ENCODE measurements at places on chromosomes 6 and 20.

GRCh38 chr6:143283887-143284645 lies 166.4 kb downstream of the ADAT2 start:
- DNase-seq: no peak

- no peak for DNase-seq
Measured at GRCh38 chr20:63103402-63104311, 96.9 kb upstream of the BHLHE23 start.

GRCh38 chr20:48667889-48668413 lies 159.8 kb downstream of the PREX1 start:
- no peak for DNase-seq

- no peak for DNase-seq
Measured at GRCh38 chr20:24608926-24609667, 139.7 kb downstream of the SYNDIG1 start.

DNA sequence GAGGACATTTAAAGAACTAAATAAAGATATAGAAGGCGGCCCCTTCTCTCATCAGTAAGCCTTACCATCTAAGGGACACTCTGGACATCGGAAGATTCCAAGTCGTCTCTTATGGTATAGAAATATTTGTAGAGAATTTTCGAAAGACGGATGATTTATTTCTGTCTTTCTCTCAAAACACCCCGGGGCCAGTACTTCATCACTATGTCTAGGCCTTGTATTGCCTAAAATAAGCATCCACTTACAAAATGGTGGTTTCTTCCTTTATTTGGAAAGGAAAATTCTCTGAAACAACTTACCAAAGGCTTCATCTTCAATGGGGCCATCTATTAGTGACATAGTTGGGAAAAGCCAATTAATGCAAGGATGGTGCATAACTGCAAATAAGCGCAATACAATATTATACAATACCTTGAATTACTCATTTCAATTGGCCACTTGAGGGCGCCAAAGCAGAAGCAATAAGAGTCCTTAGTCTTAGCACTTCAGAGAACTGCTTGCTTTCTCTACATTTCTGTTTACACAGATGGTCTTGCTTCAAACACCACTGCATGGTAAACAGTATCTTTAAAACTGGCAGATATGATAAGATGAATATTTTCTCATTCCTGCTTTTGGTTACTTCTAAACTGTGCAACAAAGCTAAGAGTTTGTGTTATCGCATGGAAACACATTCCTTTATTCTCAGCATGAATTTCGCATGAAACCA lies 113.2 kb downstream of the VIP start:
- peak; percentile 57 for DNase-seq

DNA sequence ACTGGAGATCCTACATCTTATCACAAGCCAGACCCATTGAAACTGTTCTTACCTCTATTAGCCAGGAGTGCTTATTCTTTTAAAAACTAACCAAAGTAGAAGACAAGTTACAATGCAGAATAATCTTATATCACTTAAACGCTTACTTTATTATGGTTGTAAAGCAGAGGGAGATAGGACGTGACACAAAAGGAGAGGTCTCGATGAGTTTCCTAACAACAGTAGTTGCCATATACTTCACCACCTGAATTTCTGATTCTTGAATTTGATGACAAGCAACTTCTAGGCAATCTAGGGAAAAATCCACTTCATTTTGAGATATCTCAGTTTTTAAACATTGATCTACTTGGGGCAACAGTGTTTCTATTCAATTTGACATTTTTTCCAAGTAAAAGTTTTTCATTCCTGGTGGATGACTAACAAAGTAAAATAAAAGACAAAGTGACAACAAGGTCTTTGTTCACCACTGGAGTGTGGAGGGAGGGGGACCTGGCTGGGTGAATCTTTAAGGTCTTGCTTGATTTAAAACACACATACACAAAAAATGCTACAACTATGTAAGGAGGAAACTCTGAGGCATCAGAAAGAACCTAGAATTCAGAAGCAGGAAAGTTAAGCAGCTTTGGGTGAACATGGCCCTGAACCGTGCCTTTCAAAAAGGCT lies 110.9 kb downstream of the SMLR1 start:
- no peak for DNase-seq

GRCh38 chr20:20959031-20959755 lies 147.0 kb downstream of the LINC00237 start:
- no peak for DNase-seq

DNA sequence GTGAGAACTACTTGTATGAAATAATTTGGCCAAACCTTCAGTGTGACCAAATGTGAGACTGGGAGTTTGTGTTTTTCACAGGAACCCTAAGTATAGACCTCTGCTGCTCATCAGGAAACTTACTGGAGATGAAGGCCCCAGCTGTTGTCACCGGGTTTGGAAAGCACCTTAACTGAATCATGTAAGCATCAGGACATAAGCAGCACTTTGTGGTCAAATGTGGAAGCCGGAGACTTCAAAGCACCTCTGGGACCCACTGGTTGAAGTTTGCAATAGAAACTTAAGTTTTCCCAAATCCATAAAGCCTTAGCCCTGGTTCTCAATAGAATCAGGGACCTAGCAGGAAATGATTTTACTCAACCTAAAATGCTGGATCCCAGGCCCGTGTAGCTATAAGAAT lies 14.3 kb downstream of the TTPAL start:
- no peak for DNase-seq

DNA sequence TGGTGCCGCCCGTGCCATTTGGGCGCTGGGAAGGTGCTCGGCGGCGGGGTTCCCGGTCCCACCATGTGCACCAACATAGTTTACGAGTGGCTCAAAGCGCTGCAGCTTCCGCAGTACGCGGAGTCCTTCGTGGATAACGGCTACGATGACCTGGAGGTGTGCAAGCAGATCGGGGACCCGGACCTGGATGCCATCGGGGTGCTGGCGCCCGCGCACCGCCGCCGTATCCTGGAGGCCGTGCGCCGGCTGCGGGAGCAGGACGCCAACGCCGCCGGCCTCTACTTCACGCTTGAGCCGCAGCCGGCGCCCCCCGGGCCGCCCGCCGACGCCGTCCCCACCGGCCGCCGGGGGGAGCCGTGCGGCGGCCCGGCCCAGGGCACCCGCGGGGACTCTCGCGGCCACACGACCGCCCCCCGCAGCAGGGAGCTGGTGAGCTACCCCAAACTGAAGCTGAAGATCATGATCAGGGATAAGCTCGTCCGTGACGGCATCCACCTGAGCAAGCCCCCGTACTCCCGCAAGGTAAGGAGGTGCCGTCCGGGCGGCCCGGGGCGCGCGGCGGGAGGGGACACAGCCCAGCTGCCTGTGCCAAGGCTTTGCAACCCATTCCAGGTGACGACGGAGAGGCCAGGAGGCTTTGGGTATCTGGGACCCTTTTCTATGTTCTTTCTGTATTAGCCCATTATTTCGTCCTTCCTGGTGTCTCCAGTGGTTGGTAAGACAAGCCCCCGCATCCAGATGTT lies 547 bp downstream of the SAMD5 start:
- no peak for DNase-seq

GRCh38 chr6:138970856-138971425 lies 17.1 kb downstream of the REPS1 start:
- no peak for DNase-seq

DNA sequence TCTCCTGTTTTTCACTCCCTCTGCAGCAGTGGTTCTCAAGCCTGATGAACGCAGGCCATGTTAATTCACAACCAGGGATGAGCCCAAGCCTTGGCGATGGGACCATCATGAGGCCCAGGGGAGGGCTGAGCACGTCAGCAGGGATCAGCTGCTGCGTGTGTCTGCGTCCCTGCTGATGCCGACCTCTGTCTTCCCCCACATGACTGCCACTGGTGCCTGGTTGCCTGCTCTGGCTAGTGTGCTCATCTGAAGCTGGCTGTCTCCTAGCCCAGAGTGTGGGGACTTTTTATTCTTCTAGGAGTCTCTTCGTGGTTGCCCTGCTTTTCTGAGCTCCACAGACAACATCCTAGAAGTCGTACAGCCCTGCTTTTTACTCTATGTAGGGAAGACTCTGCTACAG lies 40.8 kb upstream of the KCNK16 start:
- DNase-seq: no peak

- no peak for DNase-seq
Measured at GRCh38 chr6:74284284-74284683, 588.3 kb downstream of the CD109 start.

DNA sequence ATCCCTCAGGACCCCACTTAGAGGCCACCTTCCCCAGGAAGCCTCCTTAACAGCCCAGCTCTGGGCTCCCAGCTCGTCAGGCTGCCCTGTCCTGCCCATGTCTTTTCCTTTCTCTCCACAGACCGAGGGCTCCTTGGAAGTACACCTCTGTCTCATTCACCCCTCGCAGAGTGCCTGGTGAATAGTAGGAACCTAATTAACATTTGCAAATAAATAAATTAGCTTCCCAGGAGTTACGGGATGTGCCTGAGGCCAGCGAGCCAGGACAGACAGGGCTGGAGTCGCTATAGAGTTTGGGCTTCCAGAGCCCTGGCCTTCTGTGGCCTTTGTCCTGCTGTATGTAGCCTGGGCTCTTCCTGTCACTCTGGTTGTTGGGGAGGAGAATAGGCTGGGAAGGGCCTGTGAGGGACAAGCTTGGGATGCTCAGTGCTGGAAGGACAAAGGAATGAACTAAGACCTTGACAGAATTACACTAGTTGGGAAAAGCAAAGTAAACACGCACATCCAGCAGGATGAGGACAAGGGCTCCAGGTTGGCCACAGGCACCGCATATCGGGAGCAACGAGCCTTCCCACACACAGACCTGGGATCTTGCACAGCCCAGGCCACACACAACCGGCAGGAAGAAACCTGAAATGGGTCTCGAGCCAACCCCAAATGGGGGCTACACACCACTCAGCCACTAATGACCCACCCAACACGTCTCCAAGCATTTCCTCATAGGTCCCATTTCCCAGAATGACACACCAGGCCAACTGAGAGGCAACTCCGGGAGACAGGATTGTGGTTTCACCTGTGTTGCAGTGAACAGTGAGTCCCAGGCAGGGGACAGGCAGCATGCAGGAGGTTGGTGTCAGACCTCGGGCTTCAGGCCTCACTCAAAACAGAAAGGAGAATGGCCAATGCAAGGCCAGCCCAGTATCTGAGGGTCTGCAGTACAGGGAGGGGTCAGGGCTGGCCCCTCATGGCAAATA lies 9.7 kb downstream of the MAP1LC3A start:
- DNase-seq: no peak

DNA sequence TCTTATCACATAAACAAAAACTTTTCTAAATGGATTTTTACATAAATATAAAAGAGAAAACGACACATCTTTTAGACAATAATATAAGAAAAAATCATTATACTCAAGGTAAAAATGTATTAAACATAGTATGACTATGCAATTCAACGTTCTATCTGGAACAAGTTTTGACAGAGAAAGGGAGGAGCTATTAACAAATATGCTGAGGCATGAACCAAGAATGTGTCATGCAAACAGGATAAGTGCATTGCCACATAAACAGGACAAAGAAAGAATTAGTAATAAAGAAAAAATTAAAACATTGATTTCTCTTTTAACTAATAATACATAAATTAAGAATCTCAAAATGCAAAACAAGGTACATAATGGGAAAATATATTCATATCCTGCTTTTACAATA lies 1353.4 kb upstream of the GJE1 start:
- DNase-seq: no peak
